ENCODE measurements at places on chromosomes 2 and 18. TPM values are rescaled to one million over a fixed set of nuclear protein-coding genes. Genes with fewer than 3 reads are reported as not detected.

Gene CD207
- polyA plus RNA-seq, result not detected

Gene LONRF2
- not detected for polyA plus RNA-seq

Gene GREB1
- not detected for polyA plus RNA-seq

Gene CCDC85A
- 0.15 TPM for polyA plus RNA-seq

Gene CYS1
- polyA plus RNA-seq, result not detected

Gene IL36G
- not detected for polyA plus RNA-seq

Gene GLI2
- polyA plus RNA-seq, result not detected

Gene TTC39C
- 21.9 TPM for polyA plus RNA-seq

Gene ACOXL
- not detected for polyA plus RNA-seq

Gene CEP192
- 8.7 TPM for polyA plus RNA-seq

Gene HOXD12
- not detected for polyA plus RNA-seq

Gene SP140
- 130 TPM for polyA plus RNA-seq

Gene ANKRD36C
- 15.6 TPM for polyA plus RNA-seq

Gene LRRC30
- polyA plus RNA-seq, result not detected

Gene TXNDC2
- not detected for polyA plus RNA-seq

Gene CAPN14
- polyA plus RNA-seq, result 2.9 TPM

Gene SNTG2
- not detected for polyA plus RNA-seq

Gene CEP68
- polyA plus RNA-seq, result 12.1 TPM

Gene PPP1R1C
- polyA plus RNA-seq, result not detected

Gene C2orf15
- polyA plus RNA-seq, result 2.0 TPM

Gene RAB12
- 0.10 TPM for polyA plus RNA-seq

Gene HOXD3
- polyA plus RNA-seq, result not detected

Gene RNF152
- not detected for polyA plus RNA-seq

Gene LMAN1
- polyA plus RNA-seq, result 30.8 TPM

Gene HOXD10
- polyA plus RNA-seq, result not detected

Gene UGT1A6
- polyA plus RNA-seq, result not detected

Gene CPLX4
- not detected for polyA plus RNA-seq

Gene CDK15
- polyA plus RNA-seq, result not detected

Gene AKAIN1
- not detected for polyA plus RNA-seq

Gene MDH1B
- polyA plus RNA-seq, result not detected

Gene CCDC141
- 15.4 TPM for polyA plus RNA-seq

Gene ADCY3
- polyA plus RNA-seq, result 25.9 TPM

Gene CHAC2
- polyA plus RNA-seq, result 6.8 TPM

Gene CABYR
- polyA plus RNA-seq, result 2.0 TPM

Gene DARS1
- polyA plus RNA-seq, result 117 TPM

Gene SATB2
- polyA plus RNA-seq, result not detected

Gene CAVIN2
- 4.8 TPM for polyA plus RNA-seq

Gene ALLC
- polyA plus RNA-seq, result not detected

Gene NOL4
- polyA plus RNA-seq, result not detected

Gene FEV
- not detected for polyA plus RNA-seq

Gene ARHGEF4
- polyA plus RNA-seq, result 0.24 TPM

Gene SDC1
- polyA plus RNA-seq, result 1.3 TPM

Gene ANKRD53
- not detected for polyA plus RNA-seq
